Hippocampal formation (tissue), 2 donors: ENCODE measurements at places on chromosomes 1 and 21.

DNA sequence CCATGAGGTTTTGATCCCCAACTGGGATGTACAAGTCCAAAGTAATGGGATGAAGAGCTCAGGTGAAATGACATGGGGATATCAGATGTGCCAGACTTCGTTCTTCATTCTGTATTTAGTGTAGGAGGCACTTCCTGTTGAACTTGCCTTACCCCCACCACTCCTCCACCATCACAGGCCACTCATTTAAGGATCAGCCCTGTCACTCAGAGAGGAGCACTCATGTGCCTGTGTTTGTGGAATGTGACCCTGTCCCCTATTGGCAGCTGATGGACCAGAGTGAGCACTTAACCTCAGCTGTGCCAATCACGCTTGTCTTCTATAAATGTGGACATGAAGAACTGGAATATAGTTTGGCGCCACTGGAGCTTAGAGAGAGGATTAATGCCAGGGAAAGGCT, 91.4 kb upstream of the CTTNBP2NL start:
- no peak for DNase-seq

DNA sequence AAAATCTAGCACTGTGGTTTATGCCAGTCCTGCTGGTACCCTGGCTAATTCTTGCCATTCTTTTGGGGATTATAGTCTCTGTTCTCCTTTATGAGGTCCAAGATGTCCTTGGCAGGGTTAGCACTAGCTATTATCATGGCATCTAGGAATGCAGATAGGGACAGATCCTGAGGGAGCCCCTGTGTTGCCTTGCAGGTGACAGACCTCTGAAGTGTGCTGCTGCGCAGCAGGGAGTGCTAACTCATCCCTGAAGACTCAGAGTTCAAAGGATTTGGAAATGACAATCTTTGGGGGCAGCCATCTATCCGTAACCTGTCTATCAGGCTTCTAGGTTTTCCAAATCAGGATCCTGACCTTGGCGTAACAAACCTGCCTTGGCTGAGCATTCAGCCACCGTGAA, 16.3 kb downstream of the ZFYVE9 start:
- DNase-seq, result no peak

DNA sequence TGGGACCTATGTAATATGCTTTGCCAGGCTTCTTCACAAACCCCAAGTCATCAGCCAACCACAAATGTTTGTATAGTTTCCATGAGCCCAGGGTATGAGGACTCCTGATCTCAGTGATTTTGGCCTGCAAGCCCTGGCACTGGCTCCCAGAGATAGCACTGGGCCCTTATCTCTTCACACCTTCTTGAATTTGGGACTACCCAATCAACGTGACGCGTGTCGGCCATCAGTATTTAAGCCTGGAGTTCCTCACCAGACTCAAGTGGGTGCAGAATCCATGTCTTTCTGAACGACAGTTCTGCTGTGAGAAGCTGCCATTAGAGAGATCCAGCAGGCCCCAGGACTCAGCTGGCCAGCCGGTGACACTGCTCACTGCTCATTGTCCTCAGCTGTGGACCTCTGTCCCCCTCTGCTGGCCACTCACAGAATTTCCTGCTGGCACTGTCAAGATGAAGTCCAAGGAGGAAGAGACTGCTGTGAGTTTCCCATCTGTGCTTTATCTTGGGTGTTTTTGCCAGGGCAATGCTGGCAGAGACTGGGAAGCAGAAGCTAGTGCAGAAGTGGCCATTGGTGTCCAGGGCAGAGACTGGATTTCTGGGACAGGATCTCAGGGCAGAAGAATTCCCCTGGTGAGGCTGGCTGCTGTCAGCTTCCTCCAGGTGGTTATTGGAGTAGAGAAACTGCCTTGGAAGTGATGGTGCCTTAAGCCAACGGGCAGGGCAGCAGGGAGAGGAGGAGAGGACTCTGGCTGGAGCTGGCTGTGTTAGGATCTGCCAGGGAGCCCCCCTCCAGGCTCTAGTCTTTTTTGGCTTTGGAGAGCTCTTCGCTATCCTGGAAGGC, 28.4 kb downstream of the TMCC2 start:
- peak; percentile 90 for DNase-seq

DNA sequence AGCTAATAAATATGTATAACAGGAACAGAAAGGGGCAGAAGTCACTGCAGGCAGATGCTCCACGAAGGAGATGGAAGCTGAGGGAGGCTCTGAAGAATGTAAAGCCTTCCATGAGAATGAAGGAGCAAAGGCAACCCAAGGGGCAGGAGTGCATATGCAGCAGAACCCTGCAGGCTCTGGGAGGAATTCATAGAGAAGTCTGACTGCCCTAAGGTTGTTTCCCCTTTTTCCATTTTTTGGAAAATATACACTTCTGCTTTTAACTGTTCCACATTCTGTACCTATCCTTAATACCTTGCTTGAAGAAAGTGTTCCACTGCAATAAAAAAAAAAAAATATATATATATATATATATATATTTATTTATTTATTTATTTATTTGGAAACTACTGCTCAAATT, 69.6 kb downstream of the CD34 start:
- no peak for DNase-seq

GRCh38 chr1:111973150-111973790, 16.2 kb downstream of the KCND3 start:
- DNase-seq, result no peak

GRCh38 chr1:43322506-43322905, 15.1 kb upstream of the MPL start:
- DNase-seq, result no peak

- no peak for DNase-seq
Measured at GRCh38 chr1:220894025-220894923, 15.0 kb downstream of the HLX start.

GRCh38 chr21:34890724-34891612, 158.1 kb downstream of the RUNX1 start:
- no peak for DNase-seq

GRCh38 chr1:161226759-161227158, 899 bp downstream of the TOMM40L start:
- DNase-seq, result no peak

- peak; percentile 5 for DNase-seq
Measured at GRCh38 chr21:44517175-44517899, 22.7 kb downstream of the KRTAP10-1 start.

GRCh38 chr21:32653326-32653901, 41.2 kb upstream of the CFAP298 start:
- DNase-seq, result no peak

- DNase-seq, result no peak
Measured at GRCh38 chr1:28927266-28927647, 12.9 kb downstream of the EPB41 start.

DNA sequence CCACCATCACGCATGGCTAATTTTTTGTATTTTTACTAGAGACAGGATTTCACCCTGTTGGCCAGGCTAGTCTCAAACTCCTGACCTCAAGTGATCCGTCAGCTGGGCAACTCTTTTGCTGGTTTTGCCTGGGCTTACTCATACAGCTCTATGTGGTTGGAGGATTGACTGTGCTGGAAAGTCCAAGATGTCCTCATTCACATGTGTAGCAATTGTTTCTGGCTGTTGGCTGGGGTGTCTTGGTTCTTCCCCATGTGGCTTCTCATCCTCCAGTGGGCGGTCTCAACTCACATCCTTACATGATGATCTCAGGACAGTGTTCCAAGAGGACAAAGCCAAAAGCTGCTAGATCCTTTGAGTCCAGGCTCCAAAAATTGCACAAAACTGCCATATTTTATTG, 53.3 kb downstream of the TEX35 start:
- no peak for DNase-seq

DNA sequence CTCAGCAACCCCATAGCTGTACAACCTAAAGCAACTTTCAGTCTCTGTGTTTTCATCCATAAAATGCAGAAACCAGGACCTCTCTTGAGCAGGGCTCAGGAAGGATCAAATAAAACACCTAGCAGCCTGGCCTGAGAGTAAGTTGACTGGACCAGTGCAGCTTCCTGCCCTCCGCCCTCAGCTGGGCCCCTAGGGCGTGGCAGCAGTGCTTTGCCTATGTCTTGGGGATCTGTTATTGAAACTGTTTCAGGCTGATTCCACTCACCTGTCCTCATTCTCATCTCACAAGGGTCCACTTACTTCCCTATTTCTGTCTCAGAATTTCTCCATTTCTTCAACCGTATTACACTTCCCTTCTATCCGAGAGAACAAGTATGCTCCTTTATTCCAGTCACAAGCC, 17.3 kb downstream of the LRRC42 start:
- no peak for DNase-seq

DNA sequence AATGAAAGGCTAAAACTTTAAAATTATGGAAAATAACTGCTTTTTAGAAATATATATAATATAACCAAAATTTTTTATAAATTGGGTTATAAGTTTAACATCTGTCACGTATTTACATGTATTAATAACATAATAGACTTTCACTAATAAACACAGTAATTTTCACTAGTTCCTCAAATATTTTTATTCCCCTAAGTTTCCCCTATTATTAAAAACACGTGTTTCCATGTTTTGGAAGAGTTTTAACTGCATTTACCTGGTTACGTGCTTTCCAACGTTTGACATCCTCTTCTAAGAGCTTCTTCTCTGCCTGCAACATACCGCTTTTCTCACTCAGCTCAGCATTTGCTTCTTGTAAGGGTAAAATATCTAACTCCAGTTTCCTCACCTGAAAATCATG, 34.3 kb downstream of the TPR start:
- DNase-seq, result no peak

GRCh38 chr1:41709331-41709730, 209.4 kb downstream of the HIVEP3 start:
- DNase-seq, result no peak

- peak; percentile 40 for DNase-seq
Measured at GRCh38 chr1:85109475-85109874, 61.2 kb upstream of the MCOLN3 start.
